Activated CD8-positive, alpha-beta T cell treated with anti-CD3 and anti-CD28 coated beads for 36 hours (primary cell): ENCODE measurements at places on chromosomes 6 and 20.

DNA sequence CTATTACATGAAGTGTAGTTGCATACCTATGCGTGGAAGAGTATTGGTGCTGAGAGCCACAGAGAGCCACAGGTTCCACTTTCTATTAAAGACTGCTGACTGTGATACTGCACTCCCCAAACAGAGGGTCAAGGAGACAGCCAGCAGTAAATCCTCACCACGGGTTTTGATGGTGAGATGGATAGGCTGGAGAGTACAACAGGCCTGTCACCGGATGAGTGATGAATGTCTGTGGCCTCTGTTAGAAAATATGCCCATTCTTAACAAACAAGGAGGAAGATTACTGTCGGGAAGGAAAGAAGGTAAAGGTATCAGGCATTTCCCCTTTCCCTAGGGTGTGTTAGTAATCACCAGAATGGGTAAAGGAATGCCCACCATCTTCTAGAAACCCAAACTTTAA is 286.5 kb downstream of the ALDH8A1 start:
- no peak for DNase-seq

- no peak for DNase-seq
Observed at GRCh38 chr6:33957892-33958525, 154.2 kb upstream of the MLN start.

GRCh38 chr20:20492521-20493332 is 124.8 kb downstream of the INSM1 start:
- DNase-seq: no peak

- peak; percentile 66 for DNase-seq
Observed at GRCh38 chr6:29924731-29925130, 17.6 kb upstream of the HLA-A start.

GRCh38 chr20:59831024-59831915 is 102.2 kb downstream of the SYCP2 start:
- DNase-seq: no peak

GRCh38 chr6:68013780-68014515 is 621.1 kb upstream of the ADGRB3 start:
- no peak for DNase-seq

- DNase-seq: peak; percentile 92
Observed at GRCh38 chr6:134247231-134247833, 70.6 kb downstream of the SGK1 start.

- no peak for DNase-seq
Observed at GRCh38 chr6:35547676-35548075, 35.0 kb upstream of the TULP1 start.

- DNase-seq: no peak
Observed at GRCh38 chr6:157246771-157247484, 76.4 kb downstream of the TMEM242 start.

- DNase-seq: no peak
Observed at GRCh38 chr20:25145131-25145530, 50.4 kb upstream of the ENTPD6 start.

- DNase-seq: no peak
Observed at GRCh38 chr6:104607501-104607900, 252.2 kb downstream of the HACE1 start.

DNA sequence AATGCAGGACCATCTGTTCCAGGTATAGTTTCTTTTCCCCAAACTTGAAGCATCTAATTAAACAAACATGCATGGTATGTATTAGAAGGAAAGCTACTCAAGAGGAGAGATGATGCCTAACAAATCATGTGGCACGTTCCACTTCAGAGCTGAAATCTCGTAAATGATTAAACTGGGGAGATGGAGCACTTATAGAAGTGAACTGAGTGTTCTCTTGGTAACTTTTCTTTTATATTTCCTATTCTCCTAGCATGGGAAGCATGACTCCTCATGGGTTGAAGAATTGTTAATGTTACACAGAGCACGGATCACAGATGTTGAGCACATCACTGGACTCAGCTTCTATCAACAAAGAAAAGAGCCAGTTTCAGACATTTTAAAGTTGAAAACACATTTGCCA is 61.1 kb downstream of the CCN2 start:
- no peak for DNase-seq

GRCh38 chr20:14208956-14209355 is 128.5 kb downstream of the FLRT3 start:
- DNase-seq: no peak

- DNase-seq: no peak
Observed at GRCh38 chr20:17663040-17663399, 19.0 kb downstream of the RRBP1 start.

DNA sequence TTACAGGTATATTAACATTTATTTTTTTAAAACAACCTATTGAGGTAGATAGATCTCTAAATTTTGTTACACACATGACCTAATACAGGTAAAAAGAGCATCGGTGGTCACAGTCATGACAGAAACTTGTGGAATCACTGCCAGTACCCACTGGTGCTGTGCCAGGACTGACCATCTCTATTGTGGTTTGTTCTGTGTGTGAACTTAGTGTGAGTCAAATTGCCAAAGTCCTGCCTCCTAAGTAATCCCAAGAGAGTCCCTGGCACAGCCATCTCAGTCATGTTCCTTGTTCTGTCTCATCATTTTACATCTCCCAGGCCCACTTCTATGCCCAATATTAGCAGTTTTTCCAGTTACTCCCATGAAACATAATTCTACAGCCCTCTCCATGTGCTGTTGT is 21.4 kb downstream of the GSTA2 start:
- no peak for DNase-seq

GRCh38 chr6:20827798-20828197 is 293.5 kb downstream of the CDKAL1 start:
- DNase-seq: no peak

GRCh38 chr6:99026135-99026534 is 78.4 kb upstream of the FBXL4 start:
- no peak for DNase-seq

DNA sequence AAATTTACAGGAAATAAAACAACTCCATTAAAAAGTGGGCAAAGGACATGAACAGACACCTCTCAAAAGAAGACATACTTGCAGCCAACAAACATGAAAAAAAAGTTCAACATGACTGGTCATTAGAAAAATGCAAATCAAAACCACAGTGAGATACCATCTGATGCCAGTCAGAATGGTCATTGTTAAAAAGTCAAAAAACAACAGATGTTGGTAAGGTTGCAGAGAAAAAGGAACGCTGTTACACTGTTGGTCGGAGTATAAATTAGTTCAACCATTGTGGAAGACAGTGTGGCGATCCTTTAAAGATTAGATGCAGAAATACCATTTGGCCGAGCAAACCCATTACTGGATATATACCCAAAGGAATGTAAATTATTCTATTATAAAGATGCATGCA is 858.0 kb upstream of the FLRT3 start:
- no peak for DNase-seq

DNA sequence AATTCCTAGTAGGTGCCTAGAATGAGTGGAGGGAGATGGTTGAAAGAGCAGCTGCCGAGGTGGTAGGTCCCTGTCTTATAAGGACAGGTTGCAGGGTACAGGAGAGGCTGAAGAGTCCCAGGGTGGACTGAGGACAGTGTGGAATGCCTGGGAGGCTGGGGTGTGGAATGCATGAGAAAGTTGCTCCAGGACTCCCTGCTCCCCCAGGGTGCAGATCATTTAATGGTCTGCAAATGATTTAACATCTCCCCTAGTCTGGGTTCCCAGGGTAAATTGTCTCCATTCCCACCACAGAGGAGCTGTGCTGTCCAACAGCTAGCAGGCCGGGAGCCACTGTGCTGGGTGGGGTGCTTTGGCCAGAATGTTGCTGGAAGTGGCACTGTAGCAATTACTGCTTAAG is 76.0 kb downstream of the CD83 start:
- DNase-seq: no peak

GRCh38 chr6:106849676-106850332 is 124.7 kb downstream of the CD24 start:
- no peak for DNase-seq

GRCh38 chr20:42097741-42098140 is 479.6 kb upstream of the CHD6 start:
- DNase-seq: no peak

GRCh38 chr20:44199877-44200276 is 10.7 kb downstream of the OSER1 start:
- no peak for DNase-seq

- DNase-seq: no peak
Observed at GRCh38 chr6:192313-192664, 100.0 kb upstream of the DUSP22 start.

- DNase-seq: peak; percentile 63
Observed at GRCh38 chr20:53623454-53624211, 30.0 kb upstream of the ZNF217 start.

DNA sequence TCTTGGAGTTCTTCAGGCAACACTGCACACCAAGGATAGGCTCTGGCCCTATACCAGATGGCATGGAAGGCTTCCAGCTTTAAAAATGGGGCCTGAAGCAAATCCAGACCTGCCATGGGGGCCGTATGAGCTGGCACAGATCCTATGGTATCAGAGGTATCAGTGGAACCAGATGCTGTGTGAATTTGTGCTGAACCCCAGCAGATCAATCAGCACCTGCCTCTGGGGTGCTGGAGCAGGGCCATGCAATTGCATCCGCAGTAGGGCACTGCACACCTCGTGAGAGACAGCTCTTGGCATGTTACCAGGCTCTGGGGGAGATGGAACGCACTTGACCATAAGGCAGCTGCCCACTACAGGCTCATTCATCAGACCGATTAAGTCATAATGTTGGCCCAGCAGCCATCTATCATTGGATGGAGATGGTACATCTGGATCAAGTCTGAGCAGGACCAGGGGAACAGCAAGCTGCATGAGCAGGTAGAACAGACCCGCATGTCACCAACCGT is 221.5 kb downstream of the MYLK4 start:
- DNase-seq: no peak

- no peak for DNase-seq
Observed at GRCh38 chr6:168459572-168459971, 18.6 kb downstream of the SMOC2 start.

DNA sequence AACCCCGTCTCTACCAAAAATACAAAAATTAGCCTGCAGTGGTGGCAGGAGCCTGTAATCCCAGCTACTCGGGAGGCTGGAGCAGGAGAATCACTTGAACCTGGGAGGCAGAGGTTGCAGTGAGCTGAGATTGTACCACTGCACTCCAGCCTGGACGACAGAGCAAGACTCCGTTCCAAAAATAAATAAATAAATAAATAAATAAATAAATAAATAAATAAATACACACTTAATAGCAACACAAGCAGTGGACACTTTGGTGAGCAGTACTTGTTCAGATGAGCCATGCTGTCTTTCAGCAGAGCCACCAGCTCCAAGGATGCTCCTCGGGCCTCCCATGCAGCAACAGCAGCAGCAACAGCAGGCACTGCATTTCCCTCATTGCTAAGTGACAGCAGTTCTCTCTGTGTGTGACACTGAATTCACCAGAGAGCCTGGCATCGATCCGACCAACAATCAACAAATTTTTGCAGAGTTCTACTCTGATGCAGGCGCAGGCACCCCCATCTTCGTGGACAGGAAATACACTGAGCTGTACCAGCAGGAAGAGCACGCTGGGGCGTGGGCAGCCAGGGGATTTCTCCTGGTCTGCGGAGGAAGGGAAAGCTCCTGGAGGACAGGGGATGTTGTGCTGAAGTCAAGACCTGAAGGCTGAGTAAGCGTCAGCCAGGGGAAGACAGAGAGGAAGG is 54.0 kb upstream of the SNX9 start:
- DNase-seq: peak; percentile 58

DNA sequence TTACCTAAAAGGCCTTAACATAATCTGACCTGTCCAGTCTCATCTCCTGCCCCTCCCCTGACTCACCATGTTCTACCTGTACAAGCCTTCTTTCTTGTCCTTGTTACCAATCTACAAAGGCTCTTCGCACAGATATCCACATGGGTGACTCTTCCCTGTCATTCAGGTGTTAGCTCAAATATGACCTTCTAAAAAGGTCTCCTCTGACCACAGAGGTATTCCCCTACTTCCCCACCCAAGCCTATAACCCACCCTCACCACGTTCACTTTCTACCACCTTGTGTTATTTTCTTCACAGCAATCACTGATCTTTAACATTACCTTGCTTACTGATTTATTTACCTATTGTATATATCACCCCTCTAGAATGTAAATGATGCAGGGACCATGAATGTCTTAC is 96.7 kb downstream of the BTBD9 start:
- peak; percentile 9 for DNase-seq

GRCh38 chr6:83511901-83512681 is at the start of gene PRSS35:
Gene PRSS35, plus strand, starts transcription at chr6:83512534. Its CDS starts 10,908 bp downstream, at chr6:83523442.
- peak; percentile 29 for DNase-seq

- no peak for DNase-seq
Observed at GRCh38 chr6:71049198-71049770, 92.4 kb upstream of the B3GAT2 start.

DNA sequence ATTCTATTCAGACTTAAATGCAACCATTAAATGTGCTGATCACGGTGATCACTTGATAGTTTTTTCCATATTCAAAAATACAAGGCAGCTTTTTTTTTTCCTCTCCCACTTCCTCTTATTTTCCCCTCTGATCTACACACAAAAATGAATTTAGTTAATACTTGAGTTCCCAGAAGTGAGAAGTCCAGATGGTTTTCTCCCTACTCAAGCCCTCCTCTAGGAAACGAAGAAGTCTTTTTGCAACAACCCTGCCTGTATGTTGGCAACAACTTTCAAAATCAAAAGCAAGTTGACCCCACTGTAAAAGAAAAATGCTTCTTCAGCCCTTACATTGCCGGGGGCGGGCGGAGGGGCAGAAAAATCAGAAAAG is 24.3 kb downstream of the ARHGAP18 start:
- no peak for DNase-seq

- DNase-seq: peak; percentile 61
Observed at GRCh38 chr6:24933868-24934401, 1.8 kb downstream of the RIPOR2 start.

- DNase-seq: no peak
Observed at GRCh38 chr6:144298194-144298593, 13.1 kb downstream of the UTRN start.
